ENCODE measurements at places on chromosomes 16 and 17.

GRCh38 chr17:72952641-72953315 lies 139.7 kb downstream of the SLC39A11 start:
- no peak for DNase-seq

DNA sequence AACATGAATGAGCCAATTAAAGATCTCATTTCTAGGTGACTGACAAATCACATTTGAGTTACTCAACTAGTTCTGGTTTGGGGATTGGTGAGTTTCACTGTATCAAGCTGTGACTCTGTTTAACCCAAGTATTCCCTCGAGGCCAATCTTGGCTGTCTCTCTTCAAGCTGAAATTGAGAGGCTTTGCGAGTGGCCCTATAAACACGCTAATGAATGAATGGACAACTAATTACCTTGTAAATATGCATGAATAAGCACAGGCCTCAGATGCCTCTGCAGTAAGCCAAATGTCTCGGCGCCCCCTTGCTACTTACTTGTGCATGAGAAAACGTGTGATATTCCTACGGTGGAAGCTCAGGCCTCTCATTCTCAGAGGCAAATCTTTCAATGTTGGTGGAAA lies 450.3 kb upstream of the PSMD7 start:
- no peak for DNase-seq

DNA sequence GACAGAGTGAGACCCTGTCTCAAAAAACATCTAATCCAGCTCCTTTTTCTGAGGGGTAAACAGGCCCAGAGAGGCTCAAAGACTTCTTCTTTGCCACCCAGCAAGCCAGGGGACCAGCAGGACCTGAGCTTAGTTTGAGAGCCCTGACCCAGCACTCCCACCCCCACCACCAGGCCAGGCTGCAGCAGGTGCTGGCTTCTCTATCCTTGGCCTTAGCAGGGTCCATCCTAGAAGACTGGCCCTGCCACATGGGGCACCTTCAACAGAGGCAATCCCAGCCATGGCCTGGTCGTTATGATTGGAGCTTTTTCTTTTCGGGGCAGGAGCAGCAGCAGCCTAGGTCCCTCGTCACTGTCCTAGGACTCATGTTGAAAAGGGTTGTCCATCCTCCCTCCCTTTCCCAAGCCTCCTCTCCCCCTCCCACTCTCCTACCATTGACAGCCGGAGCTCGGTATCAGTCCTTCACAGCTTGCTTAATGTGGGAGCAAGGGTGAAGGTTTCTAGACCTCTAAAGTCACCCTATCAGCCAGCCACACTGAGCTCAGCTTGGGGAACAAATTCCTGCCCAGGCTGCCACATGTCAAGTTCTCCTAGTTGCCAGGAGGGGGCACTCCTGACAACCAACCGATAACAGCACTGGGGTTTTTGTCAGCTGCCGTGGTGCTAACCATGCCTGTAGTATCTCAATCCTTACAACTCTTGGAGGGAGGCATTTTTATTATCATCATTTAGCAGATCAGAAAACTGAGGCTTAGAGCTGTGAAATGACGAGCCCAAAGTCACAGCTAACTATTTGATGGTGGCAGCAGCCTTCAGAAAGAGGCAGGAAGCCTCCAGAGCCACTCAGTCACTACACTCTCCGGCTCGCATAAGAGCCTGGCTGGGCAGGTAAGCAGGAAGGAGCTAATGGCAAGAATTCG lies 11.2 kb downstream of the MRPL27 start:
- DNase-seq: peak; percentile 52

DNA sequence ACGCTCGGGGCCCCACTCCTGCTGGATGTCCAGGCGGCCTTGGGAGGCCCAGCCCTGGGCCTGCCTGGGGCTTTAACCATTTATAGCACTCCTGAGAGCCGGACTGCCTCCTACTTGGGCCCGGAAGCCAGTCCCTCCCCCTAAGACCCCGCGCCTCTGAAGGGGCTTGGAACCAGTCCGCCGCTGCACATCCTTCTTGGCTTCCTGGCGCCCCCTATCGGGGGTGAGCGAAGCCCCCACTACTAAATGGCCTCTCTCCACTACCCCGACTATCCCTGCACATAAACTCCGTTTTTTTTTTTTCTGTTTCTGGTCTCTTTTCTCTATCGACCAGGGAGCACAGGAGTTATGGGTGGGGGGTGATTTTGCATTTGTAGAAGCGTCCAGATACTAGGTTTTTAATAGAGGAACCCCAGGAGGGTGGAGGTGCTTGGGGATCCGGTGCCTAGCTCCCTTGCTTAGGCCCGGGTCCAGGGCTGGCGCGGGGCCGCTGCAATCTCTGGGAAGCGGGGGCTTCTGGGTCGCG lies 633 bp upstream of the NOL3 start:
- no peak for DNase-seq

- no peak for DNase-seq
Measured at GRCh38 chr16:87123356-87124001, 193.7 kb downstream of the C16orf95 start.

DNA sequence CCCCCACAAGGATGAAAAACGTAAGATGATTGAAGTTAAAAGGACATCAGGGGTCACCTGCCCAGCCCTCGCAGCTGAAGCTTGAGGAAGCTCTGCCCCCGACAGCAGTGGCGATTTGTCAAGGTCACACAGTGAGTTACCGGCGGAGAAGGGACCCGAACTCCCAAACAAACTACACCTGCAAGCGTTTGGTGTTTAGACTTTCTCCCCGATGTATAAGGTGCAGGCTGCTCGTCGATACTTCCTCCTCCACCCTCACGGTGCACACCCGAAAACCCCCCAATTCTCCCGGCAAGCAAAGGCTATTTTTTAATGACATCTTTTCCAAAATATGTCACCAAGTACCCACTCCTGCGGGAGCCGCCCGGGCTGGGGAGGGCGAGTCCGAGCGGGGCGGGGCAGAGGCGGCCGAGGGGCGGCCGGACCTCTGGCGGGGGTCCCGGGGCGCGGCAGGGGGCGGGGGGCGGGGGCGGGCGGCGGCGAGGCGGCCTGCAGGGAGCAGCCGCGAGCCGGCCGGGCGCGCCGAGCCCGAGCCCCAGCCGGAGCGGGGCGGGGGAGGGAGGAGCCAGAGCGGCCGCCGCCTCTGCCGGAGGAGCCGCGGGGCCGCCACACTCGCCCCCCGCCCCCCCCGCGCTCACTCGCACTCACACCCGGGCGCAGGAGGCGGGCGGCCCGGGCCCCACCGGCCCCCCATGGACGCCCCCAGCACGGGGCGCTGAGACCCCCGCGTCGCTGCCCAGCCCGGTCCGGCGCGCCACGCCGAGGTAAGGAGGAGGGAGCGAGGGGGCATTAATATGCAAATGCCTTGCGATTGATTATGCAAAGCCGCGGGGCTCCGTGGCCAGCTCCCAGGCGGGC lies at the start of gene THRA:
TSS of gene THRA (plus strand) at position 637 of the 858 bp plus-strand sequence. CDS start 11,524 bp downstream, outside the sequence.
- DNase-seq: peak; percentile 69

- no peak for DNase-seq
Measured at GRCh38 chr17:19288453-19288852, 51.3 kb downstream of the EPN2 start.

- no peak for DNase-seq
Measured at GRCh38 chr16:49575346-49576172, 202.0 kb downstream of the C16orf78 start.

DNA sequence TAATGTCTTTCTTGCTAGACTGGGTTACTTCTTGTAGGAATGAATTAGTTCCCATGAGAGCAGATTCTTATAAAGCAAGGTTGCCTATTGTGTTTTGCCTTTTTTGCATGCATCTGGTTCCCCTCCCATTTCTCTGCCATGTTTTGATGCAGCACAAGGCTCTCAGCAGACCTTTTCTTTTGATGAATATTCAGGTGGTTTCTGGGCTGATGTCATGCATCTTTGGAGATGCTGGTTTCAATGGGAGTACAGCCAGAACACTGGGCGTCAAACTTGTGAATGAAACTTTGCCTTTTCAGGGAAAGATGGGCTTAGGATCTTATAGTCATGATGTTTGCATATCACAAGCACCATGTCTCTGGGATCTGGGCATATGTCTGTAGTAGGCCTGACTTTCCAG lies 111.7 kb upstream of the CCL2 start:
- DNase-seq: no peak

DNA sequence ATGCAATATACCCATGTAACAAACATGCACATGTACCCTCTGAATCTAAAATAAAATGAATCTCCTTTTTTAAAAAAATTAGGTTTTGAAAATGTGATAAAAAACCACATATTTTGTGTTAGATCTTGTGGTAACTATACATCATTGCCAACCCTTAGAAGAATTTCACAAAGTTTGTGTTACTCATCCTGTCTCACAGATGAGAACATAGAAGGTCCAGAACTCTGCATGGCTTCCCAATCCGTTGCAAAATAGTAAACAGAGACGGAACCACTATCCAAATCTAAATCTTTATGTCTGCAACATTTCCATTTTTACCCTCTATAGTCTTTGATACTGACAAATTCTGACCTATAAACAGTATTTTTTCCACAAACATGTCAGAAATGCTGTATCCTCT lies 759.9 kb downstream of the KCNJ2 start:
- DNase-seq: no peak

DNA sequence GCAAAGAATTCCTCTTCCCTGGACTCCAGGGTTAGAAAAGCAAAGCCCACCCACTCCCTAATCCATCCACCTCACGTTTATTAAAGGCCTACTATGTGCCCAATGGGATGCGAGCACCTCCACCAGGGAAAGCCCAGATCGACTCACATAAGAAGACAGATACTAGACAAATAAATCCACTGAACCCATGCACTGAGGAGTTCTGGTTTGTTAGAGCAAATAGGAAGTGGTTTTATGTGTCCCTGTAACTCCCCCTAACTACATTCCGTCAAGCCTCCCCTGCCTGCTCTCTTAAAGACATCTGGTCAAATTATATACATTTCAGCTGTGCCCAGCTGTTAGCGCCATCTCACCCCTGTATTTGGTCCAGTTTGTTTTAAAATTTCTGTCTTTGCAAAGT lies 218.5 kb upstream of the RPL38 start:
- DNase-seq: no peak

DNA sequence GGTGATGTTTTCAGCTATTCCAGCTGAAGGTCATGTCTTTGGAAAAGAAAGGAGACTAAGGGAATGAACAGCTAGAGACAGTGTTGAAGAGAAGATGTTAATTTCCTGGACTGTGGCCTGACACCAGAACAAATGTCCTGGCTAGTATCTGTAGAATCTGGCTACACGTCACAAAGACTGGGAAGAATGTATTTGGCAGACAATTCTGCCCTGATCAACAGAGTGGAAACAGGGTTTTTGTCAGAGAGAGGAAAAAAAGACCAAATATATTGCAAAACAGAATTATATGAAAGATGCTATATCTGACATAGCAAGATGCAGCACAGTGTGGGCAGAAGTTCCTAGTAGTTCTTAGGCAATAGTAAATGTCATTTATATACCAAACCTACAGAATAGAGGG lies 17.0 kb upstream of the ANKFN1 start:
- no peak for DNase-seq

DNA sequence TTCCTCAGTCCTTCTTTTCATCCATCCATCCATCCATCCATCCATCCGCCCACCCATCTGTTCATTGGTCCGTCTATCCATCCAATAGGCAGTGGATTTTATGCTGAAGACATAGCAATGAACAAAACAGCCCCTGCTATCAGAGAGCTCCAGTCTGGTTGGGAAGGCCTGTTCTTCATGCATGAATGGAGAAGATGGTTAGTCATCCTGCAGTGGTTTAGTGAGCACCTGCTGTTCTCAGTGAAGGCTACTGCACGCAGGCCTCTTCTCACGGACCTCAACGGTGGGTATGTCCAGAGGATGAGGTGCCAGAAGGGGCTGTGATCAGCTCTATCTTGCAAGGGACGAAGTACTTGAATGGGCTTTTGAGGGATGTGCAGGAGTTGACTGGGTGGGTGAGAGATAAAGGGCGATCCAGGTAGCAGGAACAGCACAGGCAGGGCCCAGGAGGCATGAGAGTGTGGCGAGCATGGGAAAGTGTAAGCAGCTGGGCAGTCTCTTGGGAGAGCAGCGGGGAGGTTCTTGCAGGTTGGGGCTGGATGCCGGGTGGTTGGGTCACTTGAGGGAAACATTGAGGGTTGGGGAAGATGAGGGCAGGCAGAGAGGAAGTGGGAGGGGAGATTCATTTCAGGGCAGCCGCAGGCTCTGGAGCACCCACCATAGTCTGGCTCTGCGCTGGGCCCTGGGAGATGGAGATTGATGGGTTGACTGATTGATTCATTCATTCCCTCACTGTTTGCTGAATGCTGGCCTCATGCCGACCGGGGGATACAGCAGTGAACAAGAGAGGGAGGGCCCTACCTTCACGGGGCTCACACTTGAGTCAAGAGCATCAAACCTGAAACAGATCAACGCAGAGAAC lies 115.0 kb upstream of the CIBAR2 start:
- DNase-seq: no peak

GRCh38 chr17:66343531-66344078 lies 41.2 kb downstream of the PRKCA start:
- DNase-seq: no peak

- DNase-seq: no peak
Measured at GRCh38 chr16:30447512-30448226, 2.0 kb upstream of the SEPHS2 start.

DNA sequence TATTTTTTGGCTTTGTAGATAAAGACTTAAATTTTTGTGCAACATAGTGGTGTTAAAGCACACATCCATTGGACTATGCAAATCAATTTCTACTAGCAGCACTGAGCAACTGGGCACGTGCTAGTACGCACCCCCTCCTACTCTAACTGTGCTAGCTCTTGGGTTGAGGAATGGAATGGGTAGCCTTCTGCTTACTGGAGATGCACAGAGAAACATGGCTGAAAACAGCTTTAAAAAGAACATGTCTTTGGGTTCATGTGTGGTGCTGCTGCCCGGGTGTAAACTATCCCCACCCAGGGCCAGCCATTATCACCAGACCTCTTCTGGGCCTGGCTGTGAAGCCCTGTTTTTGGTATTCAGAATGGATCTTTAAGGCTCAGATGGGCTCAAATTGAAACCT lies 7.3 kb downstream of the ESRP2 start:
- DNase-seq: no peak

DNA sequence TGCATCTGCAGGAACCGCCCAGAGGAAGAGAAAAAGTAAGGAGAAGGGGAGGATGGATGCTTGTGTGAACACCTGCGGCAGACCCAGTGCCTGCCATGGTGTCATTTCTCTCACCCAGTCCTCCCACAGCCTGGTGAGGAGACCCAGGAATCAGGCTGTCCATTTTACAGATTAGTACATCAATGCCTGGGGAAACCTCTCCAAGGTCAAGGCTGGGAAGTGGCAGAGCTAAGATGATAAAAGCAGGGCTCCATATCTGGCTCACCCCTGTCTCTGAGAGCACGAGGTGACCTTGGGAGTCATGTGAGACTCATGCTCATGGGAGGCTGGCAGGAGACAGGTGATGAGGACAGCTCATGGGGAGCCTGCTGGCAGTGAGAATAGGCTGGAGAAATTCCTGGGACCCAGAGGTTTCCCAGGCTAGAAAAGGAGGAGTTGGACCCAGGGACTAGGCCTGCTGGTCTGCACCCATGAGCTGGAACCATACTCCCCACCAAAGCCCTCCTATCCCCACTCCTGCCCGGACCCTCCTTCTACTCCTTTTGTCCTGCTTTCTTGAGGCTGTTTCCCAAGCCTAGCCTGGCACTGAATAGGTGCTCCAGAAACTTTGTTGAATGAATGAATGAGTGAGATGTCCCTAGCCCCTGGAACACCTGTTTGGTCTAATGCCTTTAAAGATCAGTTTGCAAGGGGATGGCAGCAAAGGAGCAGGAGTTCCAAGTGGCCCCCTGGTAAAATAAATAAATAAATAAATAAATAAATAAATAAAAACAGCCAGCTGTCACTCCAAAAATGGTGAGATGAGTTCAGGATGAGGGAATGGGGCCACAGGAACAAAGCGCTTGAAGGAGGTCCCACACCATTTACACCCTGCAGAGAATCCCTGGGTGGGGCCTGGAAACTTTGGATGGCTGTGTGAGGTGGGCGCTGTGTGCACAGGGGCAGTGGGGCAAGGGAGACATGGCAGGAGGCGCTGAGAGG lies 1.6 kb downstream of the ZNF629 start:
- no peak for DNase-seq

GRCh38 chr17:13395346-13395745 lies 206.4 kb downstream of the HS3ST3A1 start:
- no peak for DNase-seq
